ENCODE measurements at places on chromosomes 1 and 21. TPM values are rescaled to one million over a fixed set of nuclear protein-coding genes. Genes with fewer than 3 reads are reported as not detected.

FCRLB gene
- 0.68 TPM for total RNA-seq

RO60 gene
- total RNA-seq = 56.7 TPM

NBPF3 gene
- 6.7 TPM for total RNA-seq

ZFP69 gene
- total RNA-seq = 1.7 TPM

ANGPTL7 gene
- 3.9 TPM for total RNA-seq

ST6GALNAC5 gene
- total RNA-seq = 0.39 TPM

SPRR2F gene
- total RNA-seq = not detected

HSD3B2 gene
- 0.11 TPM for total RNA-seq

GPR3 gene
- 0.46 TPM for total RNA-seq

MPZ gene
- total RNA-seq = 8.3 TPM

ZMYND12 gene
- total RNA-seq = 0.56 TPM

ELAPOR1 gene
- total RNA-seq = 0.29 TPM

SAMSN1 gene
- 4.7 TPM for total RNA-seq

AADACL3 gene
- total RNA-seq = not detected

KRTAP11-1 gene
- not detected for total RNA-seq

TNFSF18 gene
- not detected for total RNA-seq

RGS8 gene
- not detected for total RNA-seq

KRTAP19-3 gene
- not detected for total RNA-seq

S100A16 gene
- total RNA-seq = 42.6 TPM

LORICRIN gene
- total RNA-seq = not detected

LHX8 gene
- total RNA-seq = not detected

EPB41 gene
- total RNA-seq = 19.6 TPM

AKR1A1 gene
- 106 TPM for total RNA-seq

REN gene
- not detected for total RNA-seq

RGS1 gene
- total RNA-seq = 0.79 TPM

HRNR gene
- not detected for total RNA-seq

PADI4 gene
- not detected for total RNA-seq

PUM1 gene
- total RNA-seq = 77.2 TPM

TEX38 gene
- not detected for total RNA-seq

PEAR1 gene
- 8.4 TPM for total RNA-seq

MARK1 gene
- 19.4 TPM for total RNA-seq

KIF14 gene
- total RNA-seq = 0.08 TPM

WNT2B gene
- 14.1 TPM for total RNA-seq

CA14 gene
- total RNA-seq = 22.6 TPM

RRP1 gene
- 9.6 TPM for total RNA-seq

COL16A1 gene
- total RNA-seq = 50.3 TPM

C1orf87 gene
- not detected for total RNA-seq

FLG2 gene
- total RNA-seq = not detected

AGT gene
- 125 TPM for total RNA-seq

AMPD1 gene
- not detected for total RNA-seq

TNFAIP8L2 gene
- total RNA-seq = 3.7 TPM

TMEM82 gene
- total RNA-seq = not detected

KIF26B gene
- total RNA-seq = 0.25 TPM

CAPN8 gene
- total RNA-seq = not detected

GUCA2A gene
- total RNA-seq = not detected

ARHGEF16 gene
- 2.1 TPM for total RNA-seq

CLCA2 gene
- total RNA-seq = not detected

OR2L13 gene
- not detected for total RNA-seq

IFNLR1 gene
- 5.7 TPM for total RNA-seq

DMRTA2 gene
- not detected for total RNA-seq

MEAF6 gene
- 35.0 TPM for total RNA-seq

DAB1 gene
- 8.7 TPM for total RNA-seq

CD101 gene
- total RNA-seq = 3.1 TPM

KAZN gene
- 12.7 TPM for total RNA-seq

NTNG1 gene
- not detected for total RNA-seq

CFHR1 gene
- not detected for total RNA-seq

KCNQ4 gene
- 1.8 TPM for total RNA-seq

ITGB2 gene
- 46.5 TPM for total RNA-seq

Data from right cardiac atrium (tissue), 5 donors.